ENCODE measurements at places on chromosomes 11 and 22. TPM values are rescaled to one million over a fixed set of nuclear protein-coding genes. Genes with fewer than 3 reads are reported as not detected.

The RPS6KB2 gene
- 56.9 TPM for total RNA-seq

The ASPHD2 gene
- total RNA-seq = 12.7 TPM

The JAML gene
- 102 TPM for total RNA-seq

The LTBP3 gene
- total RNA-seq = 60.0 TPM

The MMP1 gene
- not detected for total RNA-seq

Data from activated CD4-positive, alpha-beta memory T cell treated with anti-CD3 and anti-CD28 coated beads, Interleukin-2, amount 10 ng/mL, durations not matched to agents 7 days and 5 days (primary cell).